Activated T-cell treated with anti-CD3 and anti-CD28 coated beads, Interleukin-2, amount 50 U/mL, for 24 hours (primary cell): ENCODE measurements at places on chromosomes 3 and 15.

DNA sequence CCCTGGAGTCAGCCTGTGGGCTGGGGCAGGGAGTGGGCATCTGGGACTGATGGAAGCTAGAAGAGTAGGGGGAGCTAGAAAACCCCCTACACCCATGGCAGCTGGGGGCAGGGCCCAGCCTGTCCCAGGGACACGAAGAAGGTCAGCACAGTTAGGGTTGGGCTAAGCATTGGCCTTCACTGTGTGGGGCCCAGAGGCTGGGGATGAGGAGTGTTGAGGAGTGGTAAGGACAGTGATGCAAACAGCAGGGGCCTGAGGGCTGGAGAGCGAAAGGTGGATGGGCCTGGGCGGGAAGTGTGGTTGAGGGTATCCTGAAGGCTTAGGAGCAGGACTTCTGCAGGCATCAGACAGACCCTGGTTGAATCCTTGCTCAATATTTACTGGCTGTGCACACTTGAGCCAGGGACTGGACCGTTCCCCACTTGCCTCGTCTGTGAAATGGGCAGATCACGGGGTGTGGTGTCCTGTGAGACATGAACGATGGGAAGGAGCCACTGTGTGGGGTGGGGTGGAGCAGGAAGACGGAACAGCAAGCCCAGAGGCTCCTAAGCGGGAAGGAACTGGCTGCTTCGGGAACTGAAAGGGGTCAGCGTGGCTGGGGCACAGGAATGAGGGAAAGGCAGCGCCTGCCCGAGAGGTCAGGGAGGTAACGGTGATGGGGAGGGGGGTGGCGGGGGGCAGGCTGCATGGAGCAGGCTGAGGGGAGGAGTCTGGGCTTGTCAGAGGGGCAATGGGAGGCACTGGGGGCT, 7.3 kb downstream of the PRKCD start:
- no peak for DNase-seq

GRCh38 chr3:138578961-138579574, 15.0 kb downstream of the CEP70 start:
- DNase-seq = no peak

DNA sequence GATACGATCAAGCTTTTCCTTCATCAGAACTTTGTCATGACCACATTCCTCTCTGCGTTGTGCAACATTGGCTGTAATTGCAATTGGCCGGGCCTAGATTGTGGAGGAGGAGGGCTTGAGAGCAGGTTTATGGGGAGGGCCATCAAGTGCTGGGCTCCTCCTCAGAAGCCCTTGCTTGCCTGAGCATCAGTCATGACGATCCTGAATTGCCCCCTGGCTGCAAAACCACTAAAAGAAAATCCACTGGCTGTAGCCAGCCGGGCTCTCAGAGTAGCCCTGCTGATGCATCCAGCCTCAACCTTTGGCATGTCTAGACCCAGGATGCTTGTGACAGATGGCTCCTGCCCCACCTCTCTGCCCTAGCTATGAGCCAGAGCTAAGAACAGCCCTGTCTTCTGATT, 13.4 kb upstream of the TRH start:
- no peak for DNase-seq

DNA sequence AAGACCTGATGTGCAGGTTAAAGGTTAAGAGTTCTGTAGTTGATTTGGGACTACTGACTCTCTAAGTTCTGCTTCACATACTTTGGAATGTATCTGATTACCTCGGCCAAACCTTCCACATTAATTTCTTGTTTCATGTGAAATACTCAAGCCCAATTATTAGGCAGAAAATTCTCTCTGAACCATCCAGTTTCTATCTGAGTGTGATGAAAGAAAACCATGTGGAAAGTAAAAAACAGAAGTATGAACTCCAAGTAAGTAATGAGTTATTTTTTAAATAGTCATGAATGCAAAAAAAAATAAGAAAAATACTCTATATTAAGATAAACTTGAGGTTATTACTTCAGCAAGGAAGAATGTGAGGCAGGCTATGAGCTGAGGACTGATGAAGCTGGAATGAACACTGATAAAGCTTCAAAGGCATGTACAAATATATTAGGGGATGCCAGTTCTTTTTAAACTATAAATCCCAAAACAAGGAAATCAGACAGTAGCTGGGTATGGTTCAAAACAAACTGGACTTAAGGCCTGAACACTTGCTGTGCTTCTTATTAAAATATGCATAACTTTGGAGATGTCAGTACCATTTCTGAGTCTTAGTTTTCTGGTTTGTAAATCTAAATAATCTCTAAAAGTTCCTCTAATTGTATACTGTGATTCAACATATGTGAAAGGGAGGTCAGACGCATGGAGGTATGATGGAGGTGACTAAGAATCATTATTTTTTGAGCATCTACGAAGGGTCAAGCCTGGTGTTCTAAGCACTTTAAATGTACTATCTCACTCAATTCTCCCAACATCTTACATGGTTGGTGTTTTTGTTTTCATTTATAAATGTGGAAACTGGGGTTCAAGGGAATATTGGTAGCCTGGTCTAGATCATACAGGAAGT, 59.6 kb downstream of the COL6A6 start:
- DNase-seq = no peak

DNA sequence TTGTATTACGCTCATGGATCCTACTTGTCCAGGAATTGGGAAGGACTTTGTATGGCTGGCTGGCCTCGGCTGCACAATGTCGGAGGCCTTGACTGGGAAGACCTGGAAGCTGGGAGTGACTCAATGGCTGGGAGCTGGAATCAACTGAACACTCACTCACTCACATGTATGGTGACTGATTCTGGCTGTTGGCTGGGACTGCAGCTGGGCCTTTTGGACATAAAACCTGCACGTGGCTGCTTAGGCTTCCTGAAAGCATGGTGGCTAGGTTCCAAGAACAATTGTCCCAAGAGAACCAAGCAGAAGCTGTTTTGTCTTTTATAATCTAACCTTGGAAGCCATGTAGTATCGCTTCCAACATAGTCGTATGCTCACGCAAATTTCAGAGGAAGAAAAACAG, 38.0 kb upstream of the CMTM8 start:
- DNase-seq = no peak
